GM23248 (cell line): ENCODE measurements at places on chromosomes 5 and 9. TPM values are rescaled to one million over a fixed set of nuclear protein-coding genes. Genes with fewer than 3 reads are reported as not detected.
A peak's percentile ranks its signal among the peaks of the same experiment; 100 is the strongest.

GRCh38 chr5:99248066-99248465, 319.3 kb upstream of the CHD1 start:
- no peaks in the 10 kb centered on the region for H3K36me3 ChIP-seq
- H3K27ac ChIP-seq = no peak overlapping the region
- no peaks in the 10 kb centered on the region for H3K4me1 ChIP-seq
- H3K27me3 ChIP-seq = no peaks in the 10 kb centered on the region
- no peak overlapping the region for H3K4me3 ChIP-seq

DNA sequence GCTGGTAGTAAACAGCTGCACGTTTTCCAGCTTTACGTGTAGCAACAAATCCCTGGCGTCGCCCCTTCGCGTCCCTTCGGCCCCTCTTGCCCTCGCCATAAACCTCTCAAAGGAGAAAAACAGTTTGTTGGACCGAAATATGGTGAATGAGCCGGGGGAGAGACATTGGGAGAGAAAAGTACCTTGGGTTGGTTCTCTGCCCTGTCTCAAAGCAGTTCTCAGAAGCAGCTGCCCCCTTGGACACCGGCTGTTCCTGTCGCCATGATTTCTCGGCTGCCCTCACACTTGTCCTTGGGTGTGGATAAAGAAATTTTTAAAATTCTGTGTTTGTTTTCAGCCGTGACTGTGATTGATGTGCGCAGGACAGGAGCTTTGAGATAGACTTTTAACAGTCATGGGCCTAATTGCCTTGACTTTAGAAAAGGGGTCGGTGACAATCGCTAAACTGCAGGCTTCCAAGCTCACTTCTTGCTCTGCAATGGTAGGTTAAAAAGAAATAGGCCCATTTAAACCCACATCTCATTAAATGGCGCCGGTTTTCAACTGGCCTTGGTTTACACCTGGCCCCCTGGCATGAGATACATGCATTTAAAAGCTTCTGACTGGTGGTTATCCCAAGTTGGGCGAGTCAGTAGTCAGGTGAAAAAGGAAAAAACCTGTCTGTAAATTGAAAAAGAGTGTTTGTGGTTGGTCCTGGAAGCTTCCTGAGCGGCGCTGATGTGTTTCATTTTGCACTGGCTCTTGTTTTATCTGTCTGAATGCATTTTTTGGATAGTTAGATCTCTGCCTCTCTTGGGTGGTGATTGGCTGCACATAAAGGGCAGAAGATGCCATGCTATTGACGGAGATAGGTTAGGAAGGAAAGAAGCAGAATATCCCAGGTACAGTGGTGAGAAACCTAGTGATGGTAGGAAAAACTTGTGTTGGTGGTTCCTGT, 983 bp downstream of the RCL1 start:
- no peak for DNase-seq
- no peaks in the 10 kb centered on the region for H3K27me3 ChIP-seq
- H3K36me3 ChIP-seq = no peaks in the 10 kb centered on the region
- peak overlapping the region; percentile 95 for H3K4me3 ChIP-seq

DNA sequence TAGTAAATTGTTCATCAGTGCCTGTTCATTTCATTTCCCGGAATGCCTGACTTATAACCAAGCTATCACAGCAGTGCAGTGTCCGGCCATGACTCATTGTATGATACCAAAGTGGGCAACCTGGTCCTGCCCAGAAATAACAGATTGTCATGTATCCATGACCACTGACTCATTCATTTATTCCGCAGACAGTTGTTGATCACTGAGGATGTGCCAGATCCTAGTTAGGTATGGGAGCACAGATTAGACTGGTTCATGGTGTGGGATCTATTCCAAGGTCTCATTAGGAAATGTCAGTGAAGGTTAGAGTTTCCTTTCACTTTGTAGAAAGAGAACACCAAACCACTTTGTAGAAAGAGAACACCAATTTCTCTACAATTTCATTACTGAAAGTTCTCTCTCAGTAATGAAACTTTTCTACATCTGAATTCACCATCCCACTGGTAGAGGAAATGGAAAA, 8.7 kb downstream of the NREP start:
- H3K27me3 ChIP-seq = no peaks in the 10 kb centered on the region
- H3K4me3 ChIP-seq = peak overlapping the region; percentile 98
- H3K4me1 ChIP-seq = peaks cover 96% of the 10 kb centered on the region
- H3K36me3 ChIP-seq = peaks cover 74% of the 10 kb centered on the region

- no peak overlapping the region for H3K4me3 ChIP-seq
- no peaks in the 10 kb centered on the region; the same call in 1 of the 2 replicates for H3K27me3 ChIP-seq
- DNase-seq = no peak
Observed at GRCh38 chr5:127418974-127419682, 98.3 kb upstream of the PRRC1 start.

DNA sequence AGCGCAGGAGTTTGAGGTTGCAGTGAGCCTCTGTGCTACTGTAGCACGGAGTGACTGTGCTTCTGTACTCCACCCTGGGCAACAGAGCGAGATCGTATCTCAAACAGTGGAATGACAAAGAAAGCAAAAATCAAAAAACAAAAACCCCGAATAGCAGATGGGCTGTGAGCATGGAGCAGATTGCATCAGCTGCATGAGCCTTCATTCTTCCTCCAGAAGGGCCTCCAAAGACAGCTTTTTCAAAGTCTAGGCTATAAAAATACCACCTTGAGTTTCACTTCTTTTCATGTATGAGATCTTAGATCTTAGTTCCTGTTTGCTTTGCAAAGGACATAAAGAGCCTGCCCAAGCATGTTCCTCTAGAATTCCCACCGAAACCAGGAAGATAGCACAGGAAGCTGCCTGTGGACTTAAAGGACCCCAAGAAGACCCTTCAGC, 15.0 kb upstream of the HSPB3 start:
- no peaks in the 10 kb centered on the region for H3K27me3 ChIP-seq
- peaks cover 6% of the 10 kb centered on the region for H3K4me1 ChIP-seq
- no peak overlapping the region for H3K27ac ChIP-seq
- no peak overlapping the region for H3K4me3 ChIP-seq
- no peak for DNase-seq

DNA sequence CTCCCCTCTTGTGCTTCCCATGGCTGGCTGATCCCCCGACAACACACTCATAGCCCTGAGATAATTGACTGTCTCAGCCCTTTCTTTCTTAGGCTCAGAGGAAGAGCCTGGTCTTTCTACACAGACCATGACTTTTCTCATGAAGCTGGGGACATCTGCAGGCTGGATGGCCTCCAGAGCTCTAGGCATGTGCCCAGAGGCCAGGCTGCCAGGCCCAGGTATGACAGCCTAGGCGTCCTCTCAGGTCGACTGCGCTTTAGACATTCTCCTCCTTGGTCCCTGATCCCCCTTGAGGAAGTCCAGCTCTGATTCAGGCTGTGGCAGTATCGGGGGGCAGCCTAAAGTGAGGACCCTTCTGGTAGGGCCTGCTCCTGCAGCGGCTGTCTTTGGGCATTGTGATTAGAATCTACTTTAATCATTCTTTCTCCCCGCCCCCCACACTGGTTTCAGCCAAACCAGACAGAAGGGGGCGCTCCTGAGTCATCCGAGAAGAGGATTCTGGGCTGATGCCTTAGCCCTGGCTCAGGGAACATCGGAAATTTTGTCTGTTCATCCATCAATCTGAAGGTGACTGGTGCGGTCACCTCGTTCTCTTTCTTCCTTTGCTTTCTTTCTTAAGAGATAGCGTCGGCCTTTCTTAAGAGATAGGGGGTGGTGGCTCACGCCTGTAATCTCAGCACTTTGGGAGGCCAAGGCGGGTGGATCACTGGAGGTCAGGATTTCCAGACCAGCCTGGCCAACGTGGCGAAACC, 66.5 kb upstream of the HSPA9 start:
- no peaks in the 10 kb centered on the region for H3K4me1 ChIP-seq
- H3K27me3 ChIP-seq = no peaks in the 10 kb centered on the region
- H3K27ac ChIP-seq = no peak overlapping the region
- no peaks in the 10 kb centered on the region for H3K36me3 ChIP-seq
- no peak overlapping the region for H3K4me3 ChIP-seq

GRCh38 chr9:21579247-21579671, 97.1 kb upstream of the IFNE start:
- H3K36me3 ChIP-seq = no peaks in the 10 kb centered on the region
- peak overlapping the region; percentile 97 for H3K27ac ChIP-seq
- no peaks in the 10 kb centered on the region for H3K27me3 ChIP-seq
- peak overlapping the region; percentile 74 for H3K4me3 ChIP-seq

DNA sequence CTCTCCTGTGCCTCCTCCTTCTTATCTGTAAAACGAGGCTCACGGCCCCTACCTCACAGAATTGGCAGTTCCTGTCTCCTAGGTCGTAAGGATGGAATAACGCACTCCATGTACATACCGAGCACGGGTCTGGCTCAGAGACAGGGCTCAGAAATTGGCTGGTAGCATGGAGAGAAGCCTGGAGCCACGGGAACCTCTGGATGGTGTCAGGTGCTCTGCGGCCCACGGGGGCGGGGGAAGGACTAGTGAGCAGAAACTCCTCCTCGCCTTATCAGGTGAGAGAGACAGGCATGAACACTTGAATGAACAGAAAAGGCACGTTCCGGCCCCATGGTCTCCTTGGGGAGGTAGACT, 15.4 kb upstream of the C5orf47 start:
- H3K4me3 ChIP-seq = peak overlapping the region; percentile 84
- no peak for DNase-seq
- H3K27ac ChIP-seq = no peak overlapping the region
- H3K4me1 ChIP-seq = no peaks in the 10 kb centered on the region
- H3K36me3 ChIP-seq = no peaks in the 10 kb centered on the region

GRCh38 chr5:102153003-102153759, 142.9 kb downstream of the SLCO4C1 start:
- H3K36me3 ChIP-seq = no peaks in the 10 kb centered on the region
- H3K27ac ChIP-seq = no peak overlapping the region
- no peaks in the 10 kb centered on the region for H3K27me3 ChIP-seq
- no peaks in the 10 kb centered on the region for H3K4me1 ChIP-seq
- H3K4me3 ChIP-seq = no peak overlapping the region

- H3K36me3 ChIP-seq = no peaks in the 10 kb centered on the region
- no peak for DNase-seq
- peak overlapping the region; percentile 84 for H3K4me3 ChIP-seq
- peaks cover 8% of the 10 kb centered on the region for H3K4me1 ChIP-seq
- no peak overlapping the region for H3K27ac ChIP-seq
Observed at GRCh38 chr9:106861640-106862109, 1.3 kb upstream of the ZNF462 start.

DNA sequence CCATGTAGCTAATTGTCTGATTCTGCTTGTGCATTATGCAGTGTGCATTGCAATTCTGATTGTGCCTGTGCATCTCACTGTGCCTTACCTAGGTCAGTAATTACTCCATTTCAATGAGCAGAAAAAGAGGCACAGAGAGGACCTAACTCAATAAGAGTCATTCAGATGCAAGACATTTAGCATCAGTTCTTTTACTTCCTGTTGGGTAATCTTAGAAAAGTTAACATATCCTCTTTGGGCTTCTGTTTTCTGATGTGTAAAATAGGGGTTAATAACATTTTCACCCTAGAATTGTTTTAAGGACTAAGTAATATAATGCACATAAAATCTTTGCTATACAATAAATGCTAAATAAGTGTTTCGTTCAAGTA, 7.0 kb upstream of the DCTN4 start:
- no peak overlapping the region for H3K4me3 ChIP-seq
- no peak for DNase-seq
- no peaks in the 10 kb centered on the region for H3K36me3 ChIP-seq

- DNase-seq = no peak
- no peak overlapping the region for H3K4me3 ChIP-seq
- no peaks in the 10 kb centered on the region for H3K4me1 ChIP-seq
- no peaks in the 10 kb centered on the region for H3K36me3 ChIP-seq
Observed at GRCh38 chr5:172530878-172531703, 76.8 kb upstream of the SH3PXD2B start.

GRCh38 chr5:66867618-66868322, 271.6 kb downstream of the MAST4 start:
- H3K27me3 ChIP-seq = no peaks in the 10 kb centered on the region
- no peak for DNase-seq
- no peak overlapping the region for H3K4me3 ChIP-seq
- no peak overlapping the region for H3K27ac ChIP-seq
- H3K36me3 ChIP-seq = no peaks in the 10 kb centered on the region
- no peaks in the 10 kb centered on the region for H3K4me1 ChIP-seq

- H3K27me3 ChIP-seq = no peaks in the 10 kb centered on the region
- peaks cover 25% of the 10 kb centered on the region for H3K4me1 ChIP-seq
- peak overlapping the region; percentile 98 for H3K4me3 ChIP-seq
- H3K27ac ChIP-seq = no peak overlapping the region
- peak; percentile 54 for DNase-seq
Observed at GRCh38 chr5:88881571-88881971, 1.4 kb downstream of the MEF2C start.

DNA sequence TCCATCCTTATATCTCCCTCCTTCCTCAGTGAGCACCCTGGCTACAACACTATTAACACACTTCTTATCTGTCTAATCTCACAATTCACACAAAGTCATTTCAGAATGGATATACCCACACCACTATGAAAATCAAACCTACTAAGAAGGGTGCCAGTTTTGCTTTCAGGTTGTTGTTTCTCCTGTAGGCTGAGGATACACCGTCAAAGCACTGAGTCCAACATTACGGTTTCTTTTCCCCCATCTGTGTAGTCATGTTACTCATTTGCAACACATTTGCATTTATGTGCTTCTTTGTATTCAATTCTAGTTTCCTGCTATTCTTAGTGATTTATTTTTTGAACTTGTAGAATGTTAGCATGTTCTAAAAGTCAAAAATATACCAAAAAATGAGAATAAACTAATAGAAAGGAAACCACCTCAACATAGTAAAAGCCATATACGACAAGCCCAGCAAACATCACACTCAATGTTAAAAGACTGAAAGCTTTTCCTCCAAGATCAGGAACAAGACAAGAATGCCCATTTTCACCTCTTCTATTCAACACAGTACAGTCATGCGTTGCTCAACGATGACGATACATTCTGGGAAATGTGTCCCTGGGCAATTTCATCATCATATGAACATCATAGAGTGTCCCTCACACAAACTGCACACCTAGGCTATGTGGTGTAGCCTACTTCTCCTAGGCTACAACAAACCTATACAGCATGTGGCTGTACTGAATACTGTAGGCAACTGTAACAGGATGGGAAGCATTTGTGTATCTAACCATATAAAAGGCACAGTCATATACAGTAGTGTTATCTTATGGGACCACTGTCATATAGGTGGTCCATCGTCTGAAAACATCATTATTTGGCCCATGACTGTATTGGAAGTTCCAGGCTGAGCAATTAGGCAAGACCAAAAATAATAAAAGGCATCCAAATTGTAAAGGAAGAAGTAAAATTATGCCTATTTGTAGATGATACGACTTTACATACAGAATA, 6.3 kb downstream of the ROR2 start:
- no peak overlapping the region for H3K4me3 ChIP-seq
- H3K27me3 ChIP-seq = no peaks in the 10 kb centered on the region
- H3K4me1 ChIP-seq = peaks cover 30% of the 10 kb centered on the region
- no peaks in the 10 kb centered on the region for H3K36me3 ChIP-seq
- no peak overlapping the region for H3K27ac ChIP-seq
- peak; percentile 51 for DNase-seq

Gene UCK1
- total RNA-seq = 22.0 and 31.3 TPM in 2 replicates

Gene QRFP
- not detected in 2 replicates for total RNA-seq

Gene MLANA
- not detected in 2 replicates for total RNA-seq

Gene FAM200C
- 2.8 and 7.1 TPM in 2 replicates for total RNA-seq

Gene LRRC70
- 0.51 and 1.1 TPM in 2 replicates for total RNA-seq

Gene GADD45G
- 0.54 TPM in 1 of 2 replicates, not detected in the other for total RNA-seq

Gene N4BP3
- total RNA-seq = 0.32 and 0.38 TPM in 2 replicates
